AG04450 (cell line): ENCODE measurements at places on chromosomes 11 and 22. TPM values are rescaled to one million over a fixed set of nuclear protein-coding genes. Genes with fewer than 3 reads are reported as not detected.

DNA sequence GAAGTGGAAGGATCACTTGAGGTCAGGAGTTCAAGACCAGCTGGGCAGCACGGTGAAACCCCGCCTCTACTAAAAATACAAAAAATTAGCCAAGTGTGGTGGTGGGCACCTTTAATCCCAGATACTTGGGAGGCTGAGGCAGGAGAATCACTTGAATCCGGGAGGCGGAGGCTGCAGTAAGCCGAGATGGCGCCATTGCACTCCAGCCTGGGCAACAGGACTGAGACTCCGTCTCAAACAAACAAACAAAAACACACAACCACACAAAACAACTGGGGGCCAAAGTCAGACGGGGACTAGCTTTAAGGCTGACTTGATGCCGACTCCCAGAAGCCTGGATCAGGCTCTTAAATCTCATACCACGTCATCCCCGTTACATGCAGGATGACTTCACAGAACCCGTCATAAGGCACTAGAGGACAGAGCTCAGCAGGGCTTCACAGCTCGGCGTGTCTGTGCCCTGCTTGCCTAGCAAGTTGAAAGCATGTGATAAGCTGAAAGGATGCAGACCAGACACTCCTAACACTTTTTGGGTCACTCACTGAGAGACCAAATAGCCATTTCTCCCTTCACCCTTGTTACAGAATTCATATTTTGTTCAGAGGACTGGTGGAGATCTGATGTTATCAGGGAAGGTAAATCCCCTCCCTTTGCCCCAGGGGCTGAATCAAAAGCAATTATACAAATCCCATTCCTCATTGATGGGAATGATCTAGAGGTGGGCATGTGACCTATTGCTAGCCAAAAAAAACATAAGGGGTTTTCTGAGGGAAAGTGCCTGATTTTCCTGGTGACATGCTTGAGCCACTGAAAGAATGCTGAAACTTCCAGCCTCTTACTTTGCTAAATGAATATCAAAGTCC is 65.4 kb downstream of the GAB2 start:
- DNase-seq: no peak

The CLNS1A gene
- 158 and 186 TPM in 2 replicates for polyA plus RNA-seq

DNA sequence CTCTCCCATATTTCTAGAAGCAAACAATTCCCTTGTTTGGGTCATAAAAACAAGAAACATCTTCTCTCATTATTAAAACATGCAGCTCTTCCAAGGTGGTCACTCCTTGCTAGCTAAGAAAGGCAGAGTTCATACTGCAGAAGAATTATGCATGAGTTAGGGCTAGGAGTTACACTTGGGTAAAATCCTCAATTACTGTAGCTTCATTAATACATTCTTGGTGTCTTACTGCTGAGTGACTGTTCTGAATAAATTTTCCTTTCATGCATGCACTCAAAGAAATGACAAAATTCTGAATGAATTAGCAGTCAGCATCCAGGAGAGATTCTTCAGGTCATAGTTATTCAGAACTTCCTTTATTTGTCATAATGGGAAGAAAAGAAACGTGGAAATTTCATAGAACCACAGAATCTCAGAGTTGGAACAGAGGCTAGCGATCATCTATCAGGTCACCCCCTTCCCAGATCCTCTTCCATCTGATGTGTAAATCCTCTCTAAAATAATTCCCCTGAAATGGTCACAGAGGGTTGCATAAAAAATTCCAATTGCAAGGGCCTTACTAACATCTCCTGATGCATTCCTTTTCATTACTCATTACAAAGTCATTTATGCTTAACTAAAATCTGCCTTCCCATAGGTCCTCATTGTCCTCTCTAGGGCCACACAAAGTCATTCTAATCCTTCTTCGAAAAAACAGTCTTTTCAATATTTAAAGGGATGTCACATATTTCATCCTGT is 771.5 kb downstream of the DLG2 start:
- DNase-seq: peak; percentile 3

- no peak for DNase-seq
Observed at GRCh38 chr11:77155082-77155475, 27.0 kb downstream of the MYO7A start.

The OSBP2 gene
- 1.6 and 1.8 TPM in 2 replicates for polyA plus RNA-seq

DNA sequence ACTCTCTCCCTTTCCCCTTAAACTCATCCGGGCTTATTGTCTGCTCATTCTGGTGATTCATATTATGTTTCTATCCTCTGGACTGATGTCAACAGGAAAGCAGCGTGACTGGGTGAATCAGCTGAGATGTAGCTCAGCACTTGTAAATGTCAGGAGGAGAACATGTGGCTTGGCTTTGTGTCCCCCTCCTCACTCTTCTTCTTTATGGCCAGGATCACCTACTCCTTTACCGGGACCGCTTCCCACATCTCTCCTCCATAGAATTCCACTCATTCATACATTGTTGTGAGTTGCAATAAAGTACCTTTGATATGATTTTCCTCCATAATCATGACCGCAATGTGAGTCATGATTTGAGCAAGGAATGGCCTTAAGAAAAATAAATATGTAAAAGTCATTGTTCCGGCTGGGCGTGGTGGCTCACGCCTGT is 15.8 kb upstream of the SYN3 start:
- DNase-seq: no peak

The ZNF214 gene
- 1.9 and 3.4 TPM in 2 replicates for polyA plus RNA-seq

DNA sequence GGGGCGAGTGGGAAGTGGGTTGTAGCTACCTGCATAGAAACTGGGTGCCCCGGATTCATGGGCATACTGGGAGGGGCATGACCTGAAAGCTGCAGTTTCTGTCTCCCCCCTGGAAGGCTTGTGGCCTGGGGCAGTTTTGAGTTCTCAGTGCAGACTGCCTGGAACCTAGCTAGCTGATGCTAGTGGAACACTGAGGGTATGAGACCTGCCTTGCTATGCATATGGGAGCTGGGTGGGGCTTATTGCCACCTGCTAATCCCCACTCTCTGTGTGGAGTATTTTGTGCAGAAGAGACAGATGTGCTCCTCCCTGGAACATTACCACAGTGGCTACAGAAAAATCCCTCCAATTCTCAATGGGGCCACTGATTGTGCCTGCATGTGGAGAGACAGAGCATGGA is 11.7 kb upstream of the OR56B4 start:
- DNase-seq: no peak

- no peak for DNase-seq
Observed at GRCh38 chr11:44466531-44467205, 98.8 kb upstream of the CD82 start.

The MED19 gene
- polyA plus RNA-seq: 27.5 and 28.8 TPM in 2 replicates

The LRRC75B gene
- polyA plus RNA-seq: 5.2 and 7.1 TPM in 2 replicates

The GLYATL2 gene
- polyA plus RNA-seq: 0.81 and 1.1 TPM in 2 replicates
